ENCODE measurements at places on chromosomes 13 and 19.

DNA sequence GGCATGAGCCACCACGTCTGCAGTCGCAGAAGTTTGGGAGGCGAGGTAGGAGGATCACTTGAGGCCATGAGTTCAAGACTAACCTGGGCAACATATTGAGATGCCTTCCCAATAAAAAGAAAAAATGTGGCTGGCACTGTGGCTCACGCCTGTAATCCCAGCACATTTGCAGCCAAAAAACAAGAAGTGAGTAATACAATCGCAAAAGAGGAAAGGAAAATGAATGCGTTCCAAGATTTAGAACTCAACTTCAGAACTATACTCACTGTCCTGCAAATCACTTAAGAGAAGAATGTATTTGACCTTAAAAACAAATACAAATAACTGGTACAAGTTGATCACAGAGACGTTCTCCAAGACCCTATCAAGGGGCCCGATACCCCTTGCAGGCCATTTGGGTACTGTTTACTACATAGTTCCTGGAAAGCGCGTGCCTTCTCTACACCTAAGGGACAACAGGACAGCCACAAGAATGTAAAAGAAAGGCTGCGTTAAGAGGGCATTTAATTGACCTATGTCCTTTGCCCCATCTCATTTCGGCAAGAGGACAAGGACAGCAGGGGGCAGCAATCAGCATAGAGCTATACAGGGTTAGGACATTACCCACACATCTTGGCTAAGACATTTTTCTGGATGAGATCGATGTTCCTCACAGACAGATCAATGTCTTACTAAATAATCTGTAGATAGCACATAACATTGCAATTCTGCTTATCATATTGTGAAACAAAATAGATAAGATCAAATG lies 41.3 kb downstream of the FLT3 start:
- DNase-seq = peak; percentile 76

- no peak for DNase-seq
These were observed 38.9 kb downstream of the TEX29 start for GRCh38 chr13:111359237-111359915.

DNA sequence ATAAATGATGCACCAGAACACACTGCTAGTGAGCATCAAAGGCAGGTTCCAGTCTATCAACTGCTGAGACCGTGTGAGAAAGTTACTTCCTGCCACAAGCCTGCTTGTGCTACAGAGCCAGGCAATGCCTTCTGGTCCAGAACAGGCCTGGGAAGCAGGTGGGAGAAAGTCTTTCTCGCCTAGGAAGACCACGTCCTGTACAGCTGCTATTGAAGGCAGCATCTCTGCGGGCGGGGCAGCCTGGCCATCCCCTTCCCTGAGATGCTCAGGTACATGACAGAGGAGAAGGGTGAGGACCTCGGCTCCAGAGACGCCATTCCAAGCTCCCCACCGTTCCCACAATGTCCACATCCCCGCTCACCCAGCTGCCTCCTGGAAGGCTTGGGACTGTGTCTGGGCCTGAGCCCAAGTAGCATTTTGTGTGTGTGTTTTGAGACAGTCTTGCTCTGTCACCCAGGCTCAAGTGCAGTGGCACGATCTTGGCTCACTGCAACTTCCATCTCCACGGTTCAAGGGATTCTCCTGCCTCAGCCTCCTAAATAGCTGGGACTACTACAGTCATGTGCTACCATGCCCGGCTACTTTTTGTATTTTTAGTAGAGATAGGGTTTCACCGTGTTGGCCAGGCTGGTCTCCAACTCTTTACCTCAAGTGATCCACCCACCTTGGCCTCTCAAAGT lies 3.4 kb downstream of the RFX1 start:
- no peak for DNase-seq

- DNase-seq = no peak
These were observed 13.2 kb downstream of the FREM2 start for GRCh38 chr13:38700051-38700450.

DNA sequence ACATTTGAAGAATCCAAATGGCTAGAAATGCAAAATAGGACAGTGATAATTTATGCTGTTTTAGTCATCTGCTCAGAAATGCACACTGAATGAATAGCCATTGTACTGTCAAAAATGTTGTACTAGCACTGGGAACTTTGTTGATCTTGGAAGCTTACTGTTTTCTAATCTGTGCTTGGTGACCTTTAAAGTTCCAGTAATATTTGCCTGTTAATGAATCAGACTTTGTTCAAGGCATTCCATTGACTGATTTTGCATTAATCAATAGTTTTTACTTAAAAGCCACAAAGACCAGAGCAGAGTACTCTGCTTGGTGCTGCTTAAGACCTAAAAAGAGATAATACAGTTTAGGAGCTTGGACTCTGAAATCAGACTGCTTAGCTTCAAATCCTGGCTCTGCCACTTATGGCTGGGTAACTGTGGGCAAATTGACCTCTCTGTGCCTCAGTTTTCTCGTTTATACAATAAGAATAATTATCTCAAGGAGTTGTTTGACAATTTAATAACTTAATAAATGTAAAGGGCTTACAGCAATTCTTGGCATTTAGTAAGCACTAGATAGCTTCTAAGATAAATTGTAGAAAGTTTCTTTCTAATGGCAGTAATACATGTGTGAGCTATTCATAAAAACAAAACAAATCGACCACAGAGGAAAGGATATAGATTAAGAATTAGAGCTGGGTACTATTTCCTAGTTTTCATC lies 4.6 kb upstream of the SLAIN1 start:
- DNase-seq = no peak

DNA sequence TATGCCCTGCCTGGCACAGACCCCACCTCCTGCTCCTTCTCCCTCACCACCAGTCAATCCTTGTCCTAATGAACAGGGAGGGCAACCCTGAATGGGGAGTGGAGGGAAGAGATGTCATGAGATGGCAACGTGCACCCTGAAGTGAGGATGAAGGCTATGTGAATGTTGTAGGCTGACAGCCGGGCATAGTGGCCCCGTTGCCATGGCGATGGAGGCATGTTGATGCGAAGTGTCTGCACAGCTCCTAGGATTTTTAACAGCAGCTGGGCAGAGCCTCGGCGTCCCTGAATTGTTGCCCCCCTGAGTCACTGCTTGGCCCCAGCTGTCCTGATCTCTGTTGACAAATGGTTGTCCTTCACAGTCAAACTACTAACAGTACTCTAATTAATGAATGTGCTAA lies 4.8 kb upstream of the ALOX5AP start:
- no peak for DNase-seq

- DNase-seq = no peak
These were observed 21.9 kb downstream of the CEBPA start for GRCh38 chr19:33280351-33280921.

DNA sequence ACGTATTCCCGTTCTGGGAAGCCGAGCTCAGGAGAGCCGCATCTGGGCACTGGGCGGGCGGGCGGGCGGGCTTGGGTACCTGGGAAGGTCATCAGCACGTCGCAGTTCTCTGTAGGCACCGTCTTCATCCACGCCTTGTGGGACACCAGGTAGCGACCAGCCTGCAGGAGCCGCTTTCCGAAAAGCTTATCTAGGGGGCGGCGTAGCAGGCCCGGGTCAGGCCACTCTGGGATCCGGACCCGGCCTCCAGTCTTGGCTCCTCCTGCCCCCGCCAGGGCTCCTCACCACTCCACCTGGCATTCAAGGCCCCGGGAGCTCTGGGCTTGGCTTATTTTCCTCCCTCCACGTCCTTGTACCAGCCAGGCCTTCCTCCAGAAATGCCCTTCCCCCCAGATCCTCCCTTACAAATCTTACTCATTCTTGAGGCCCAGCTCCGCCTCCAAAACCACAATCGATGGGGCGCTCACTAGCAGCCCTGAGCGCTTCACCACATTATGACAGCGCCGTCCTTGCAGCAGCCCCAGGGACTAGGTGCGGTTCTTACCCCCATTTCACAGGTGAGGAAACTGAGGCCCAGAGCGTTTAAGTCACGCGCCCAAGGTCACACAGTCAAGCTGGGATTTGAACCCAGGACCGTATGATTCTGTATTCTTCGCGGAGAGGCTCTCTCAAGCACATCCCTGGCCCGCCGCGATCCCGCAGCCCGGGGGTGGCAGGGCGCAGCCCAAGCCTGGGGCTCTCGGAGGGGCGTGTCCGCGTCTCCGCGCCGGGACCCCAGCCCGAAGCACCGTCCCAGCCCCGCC lies 843 bp downstream of the ANO8 start:
- peak; percentile 67 for DNase-seq

- no peak for DNase-seq
These were observed 164.2 kb upstream of the NBEA start for GRCh38 chr13:34777914-34778303.

- DNase-seq = no peak
These were observed 45.3 kb downstream of the FNDC3A start for GRCh38 chr13:49020940-49021553.

DNA sequence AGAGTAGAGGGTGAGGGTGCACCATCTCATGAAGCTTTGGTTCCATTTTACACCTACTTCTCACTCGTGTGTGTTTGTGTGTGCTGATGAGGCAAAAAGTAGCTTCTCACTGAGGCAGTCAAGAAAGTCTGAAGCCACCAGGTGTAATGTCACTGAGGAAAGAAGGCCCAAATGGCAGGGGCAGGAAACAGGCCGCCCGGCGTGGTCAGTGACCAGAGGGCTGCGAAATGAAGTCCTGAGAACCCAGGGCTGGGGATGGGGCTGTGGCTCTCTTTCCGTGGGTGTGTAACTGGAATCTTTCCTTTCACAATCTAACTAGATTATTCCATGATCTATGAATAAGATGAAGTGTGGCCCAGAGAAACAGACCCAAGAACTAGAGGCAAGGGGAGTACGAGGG lies 25.5 kb upstream of the TFDP1 start:
- no peak for DNase-seq
